ENCODE measurements at places on chromosomes 5 and 9.

DNA sequence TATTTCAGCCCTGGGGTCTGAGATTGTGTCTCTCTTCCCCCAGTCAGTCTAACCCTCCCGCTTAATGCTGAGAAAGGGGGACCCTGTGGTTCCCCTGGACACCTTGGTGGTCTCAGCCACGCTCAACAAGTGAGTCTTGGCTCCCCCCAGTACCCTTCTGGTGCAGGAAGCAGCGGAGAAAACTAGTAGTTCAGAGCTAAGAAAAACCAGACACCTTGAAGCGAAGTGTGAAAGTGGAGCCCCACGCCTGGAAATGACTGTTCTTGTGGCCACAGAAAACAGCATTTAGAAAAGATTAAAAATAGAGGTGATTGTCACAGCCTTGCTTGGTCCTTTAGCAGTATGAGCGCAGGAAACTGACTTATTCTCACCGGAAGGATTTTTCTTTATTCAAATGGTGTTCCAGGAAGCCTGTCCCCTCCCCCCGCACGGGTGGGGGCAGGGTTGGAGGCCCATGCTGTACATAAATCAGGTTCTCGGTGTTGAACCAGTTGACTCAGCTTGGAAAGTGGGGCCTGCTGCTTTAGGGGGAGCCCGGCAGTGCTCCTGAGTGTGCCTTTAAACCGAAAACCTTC is 8.1 kb downstream of the ARPC5L start:
- DNase-seq, result peak; percentile 94

- DNase-seq, result no peak
These were observed 215.1 kb upstream of the MVB12B start for GRCh38 chr9:126111556-126111955.

- DNase-seq, result no peak
These were observed 117.9 kb upstream of the IL6ST start for GRCh38 chr5:56112526-56113121.

DNA sequence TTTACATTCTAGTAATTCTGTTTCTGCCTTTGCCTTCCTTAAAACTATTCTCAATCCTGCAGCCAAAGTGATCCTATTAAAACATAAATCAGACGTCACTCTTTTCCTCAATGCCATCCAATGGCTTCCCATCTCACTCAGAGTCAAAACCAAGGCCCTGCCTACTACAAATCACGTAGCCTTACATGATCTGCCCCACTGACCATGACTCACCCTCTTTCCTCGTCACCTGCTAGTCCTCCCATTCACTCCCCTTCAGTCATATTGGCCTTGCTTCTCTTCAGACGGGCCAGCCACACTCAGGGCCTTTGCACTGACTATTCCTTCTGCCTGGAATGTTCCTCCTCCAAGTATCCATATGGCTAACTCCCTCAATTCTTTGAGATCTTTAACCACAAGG is 39.0 kb upstream of the DMXL1 start:
- DNase-seq, result no peak

DNA sequence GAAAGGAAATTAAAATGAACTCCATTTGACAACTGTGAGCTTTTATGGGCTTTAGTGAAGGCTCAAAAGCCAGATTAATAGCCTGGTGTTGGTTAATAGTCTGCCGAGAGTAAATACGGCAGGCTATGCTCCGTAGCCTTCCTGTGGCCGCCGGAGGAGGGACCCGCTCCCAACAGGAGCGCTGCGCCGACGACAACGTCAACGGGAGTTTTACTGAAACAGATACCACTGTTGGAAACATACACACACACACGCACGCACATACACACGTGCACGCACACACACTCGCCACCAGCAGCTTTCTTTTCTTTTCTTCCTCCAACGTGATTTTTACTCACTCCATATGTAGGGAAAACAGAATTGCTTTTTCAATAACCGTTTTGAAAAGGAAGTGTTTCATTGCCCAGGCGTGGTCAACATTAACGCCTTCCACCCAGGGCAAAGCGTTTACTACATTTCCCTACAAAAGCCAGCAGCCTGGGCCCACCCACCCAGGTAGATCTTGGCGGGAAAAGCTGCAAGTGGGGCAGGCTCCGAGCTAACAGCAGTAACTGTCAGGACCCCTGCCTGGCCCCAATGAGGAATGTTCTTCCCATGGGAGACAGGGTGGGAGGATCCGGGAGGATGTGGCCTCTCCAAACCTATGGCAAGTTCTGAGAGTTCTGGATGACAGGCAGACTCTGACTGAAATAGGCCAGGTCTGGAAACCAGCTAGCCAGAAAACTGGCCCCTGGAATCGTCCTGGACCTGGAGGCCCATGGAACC is 72.3 kb downstream of the PAX5 start:
- DNase-seq, result no peak

- no peak for DNase-seq
These were observed 75.0 kb downstream of the GCNT1 start for GRCh38 chr9:76534026-76534425.

GRCh38 chr9:36623280-36623679 is 50.6 kb downstream of the MELK start:
- DNase-seq, result no peak
